ENCODE measurements at places on chromosomes 7 and 10.

DNA sequence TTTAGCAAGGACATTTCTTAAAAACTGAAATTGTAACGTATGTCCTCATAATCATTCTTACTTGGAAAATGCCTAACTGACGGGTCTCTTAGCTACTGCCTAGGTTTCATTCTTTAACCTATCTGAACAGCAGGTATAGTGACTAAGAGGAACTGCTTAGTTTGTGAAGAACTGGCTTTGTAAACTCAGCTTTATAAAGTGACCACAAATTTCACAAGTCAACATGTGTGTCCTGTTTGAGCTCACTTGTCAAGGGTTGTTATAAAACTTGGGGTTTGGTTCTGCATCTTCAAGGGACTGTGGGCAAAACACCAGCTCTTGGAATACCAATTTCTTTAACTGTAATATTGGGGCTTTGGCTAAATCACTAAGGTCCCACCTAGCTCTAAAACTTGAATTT is 32.2 kb downstream of the MRPS33 start:
- no peak for DNase-seq

DNA sequence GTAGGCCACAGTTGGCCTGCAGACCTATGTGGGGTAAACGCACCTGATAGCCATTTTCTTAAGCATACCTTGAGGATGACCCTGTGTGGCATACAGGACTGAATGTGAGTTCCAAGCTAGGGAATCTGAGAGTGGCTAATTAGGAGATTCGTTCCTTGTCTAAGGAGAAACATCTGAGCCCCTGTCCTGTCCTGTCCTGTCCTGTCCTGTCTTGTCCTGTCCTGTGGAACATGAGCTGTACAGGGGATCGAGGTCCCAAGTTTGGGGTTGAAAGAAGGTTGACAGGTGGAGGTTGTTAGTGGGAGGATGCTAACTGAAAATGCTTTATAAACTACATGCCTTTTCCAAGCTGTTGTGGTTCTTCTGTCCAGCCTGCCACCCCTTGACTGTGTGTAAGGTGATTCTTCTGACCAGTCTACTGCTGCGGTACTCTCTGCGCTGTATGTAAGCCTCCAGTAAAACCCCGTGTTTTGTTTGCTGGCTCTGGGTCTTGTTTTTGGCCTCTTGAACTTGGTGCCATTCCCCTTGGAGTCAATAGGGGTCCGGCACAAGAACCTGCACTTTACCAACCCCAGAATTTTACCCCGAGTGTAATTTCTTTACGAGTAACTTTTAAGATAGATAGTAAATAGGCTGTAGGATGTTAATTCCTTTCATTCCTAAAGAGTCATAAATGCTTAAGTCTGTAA is 26.4 kb downstream of the ZNRF2 start:
- DNase-seq = no peak

GRCh38 chr10:122113161-122113944 is 124.4 kb downstream of the TACC2 start:
- DNase-seq = peak; percentile 80

- DNase-seq = no peak
Measured at GRCh38 chr7:5419539-5420066, 4.0 kb downstream of the TNRC18 start.

DNA sequence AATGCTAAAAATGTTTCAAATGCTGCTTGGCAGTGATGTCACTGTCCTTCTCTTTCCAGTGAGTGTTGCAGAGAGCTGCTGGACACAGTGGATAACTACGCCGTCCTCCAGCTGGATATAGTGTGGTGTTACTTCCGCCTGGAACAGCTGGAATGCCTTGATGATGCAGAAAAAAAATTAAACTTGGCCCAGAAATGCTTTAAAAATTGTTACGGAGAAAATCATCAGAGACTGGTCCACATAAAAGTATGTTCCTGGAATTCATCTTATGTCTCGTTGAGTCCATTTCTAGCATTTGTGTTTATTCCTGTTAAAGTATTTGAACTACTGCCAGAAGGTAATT is 25.2 kb downstream of the NUB1 start:
- DNase-seq = no peak
